ENCODE measurements at places on chromosomes 4 and X. TPM values are rescaled to one million over a fixed set of nuclear protein-coding genes. Genes with fewer than 3 reads are reported as not detected.
A peak's percentile ranks its signal among the peaks of the same experiment; 100 is the strongest.

AFM gene
- total RNA-seq, result not detected

ATP2B3 gene
- not detected for total RNA-seq

NPY1R gene
- total RNA-seq, result 1.6 TPM

CNKSR2 gene
- 0.47 TPM for total RNA-seq

CT47C1 gene
- not detected for total RNA-seq

DNA sequence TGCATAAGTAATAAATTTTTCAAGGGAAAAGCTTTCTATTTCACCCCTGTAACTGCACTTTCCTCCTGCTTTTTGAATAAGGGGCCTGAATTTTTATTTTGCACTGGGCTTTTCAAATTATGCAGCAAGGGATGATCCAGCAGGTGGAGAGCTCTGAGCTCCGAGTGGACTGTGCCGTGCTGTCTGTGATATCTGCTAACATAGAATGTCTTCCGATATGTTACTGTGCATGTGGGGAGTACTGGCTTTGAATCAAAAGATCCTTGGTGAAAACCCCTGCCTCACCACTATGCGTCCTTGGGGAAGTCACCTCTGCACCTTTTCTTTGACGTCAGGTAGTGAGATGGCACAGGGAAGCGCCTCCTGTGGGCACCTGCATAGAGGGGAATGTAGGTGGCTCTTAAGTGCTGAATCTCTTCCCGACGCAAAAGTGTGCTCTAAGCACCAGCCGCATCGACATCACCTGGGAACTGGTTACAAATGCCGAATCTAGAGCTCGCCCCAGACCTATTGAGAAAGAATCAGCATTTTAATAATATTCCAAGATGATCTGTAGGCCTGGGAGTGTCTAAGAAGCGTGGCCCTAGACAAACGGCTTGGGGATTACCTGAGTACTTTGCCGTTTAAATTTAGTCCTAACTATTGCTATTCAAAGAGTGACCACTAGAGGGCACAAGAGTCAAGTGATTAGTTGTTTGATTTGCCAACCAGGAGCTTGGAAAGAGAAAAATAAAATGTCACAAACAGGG is 19.2 kb upstream of the WFS1 start:
- no peak for DNase-seq

GRCh38 chr4:4412641-4413372 is 25.9 kb downstream of the NSG1 start:
- no peak for DNase-seq

- no peak for DNase-seq
Observed at GRCh38 chrX:121333942-121334341, 286.5 kb downstream of the GLUD2 start.

- no peak for DNase-seq
Observed at GRCh38 chr4:86554646-86555045, 39.5 kb upstream of the PTPN13 start.

DNA sequence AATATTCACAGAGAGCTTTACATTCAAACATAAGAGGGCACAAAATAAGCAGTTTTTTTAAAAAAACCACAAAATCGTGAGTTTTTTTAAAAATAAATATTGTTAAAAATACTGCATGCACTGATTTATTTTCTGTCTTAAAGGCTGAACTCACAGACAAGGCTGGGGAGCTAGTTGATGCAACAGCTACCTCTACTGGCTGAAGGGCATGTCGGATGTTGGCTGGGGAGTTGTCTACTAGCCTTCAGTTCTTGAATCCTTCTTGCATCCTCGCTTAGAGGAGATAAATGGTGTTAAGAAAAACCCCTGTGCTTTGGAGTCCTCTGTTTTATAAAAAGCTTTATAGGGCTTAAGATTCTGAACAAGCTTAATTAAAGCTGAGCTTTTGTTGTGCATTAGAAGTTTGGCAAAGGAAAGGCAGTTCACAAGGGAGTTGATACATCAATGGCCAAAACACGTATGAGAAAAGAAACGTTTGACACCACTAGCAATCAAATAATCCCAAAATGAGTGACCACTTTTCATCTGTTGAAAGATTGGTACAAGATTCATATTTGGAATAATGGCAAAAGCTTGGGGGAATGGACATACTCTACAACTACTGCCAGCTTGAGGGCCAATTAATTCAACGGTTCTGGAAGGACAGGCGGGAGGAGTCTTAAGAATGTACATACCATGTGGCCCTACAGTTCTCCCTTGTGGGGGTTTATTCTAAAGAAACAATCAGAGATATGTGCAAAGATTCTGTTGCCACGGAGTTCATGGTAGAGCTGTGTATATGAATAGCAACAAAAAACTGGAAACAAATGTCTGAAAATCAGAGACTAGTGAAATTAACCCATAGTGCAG is 94.7 kb downstream of the SEL1L3 start:
- peak; percentile 36 for DNase-seq

GRCh38 chr4:1795299-1796195 is 2.5 kb downstream of the FGFR3 start:
- DNase-seq, result no peak

DNA sequence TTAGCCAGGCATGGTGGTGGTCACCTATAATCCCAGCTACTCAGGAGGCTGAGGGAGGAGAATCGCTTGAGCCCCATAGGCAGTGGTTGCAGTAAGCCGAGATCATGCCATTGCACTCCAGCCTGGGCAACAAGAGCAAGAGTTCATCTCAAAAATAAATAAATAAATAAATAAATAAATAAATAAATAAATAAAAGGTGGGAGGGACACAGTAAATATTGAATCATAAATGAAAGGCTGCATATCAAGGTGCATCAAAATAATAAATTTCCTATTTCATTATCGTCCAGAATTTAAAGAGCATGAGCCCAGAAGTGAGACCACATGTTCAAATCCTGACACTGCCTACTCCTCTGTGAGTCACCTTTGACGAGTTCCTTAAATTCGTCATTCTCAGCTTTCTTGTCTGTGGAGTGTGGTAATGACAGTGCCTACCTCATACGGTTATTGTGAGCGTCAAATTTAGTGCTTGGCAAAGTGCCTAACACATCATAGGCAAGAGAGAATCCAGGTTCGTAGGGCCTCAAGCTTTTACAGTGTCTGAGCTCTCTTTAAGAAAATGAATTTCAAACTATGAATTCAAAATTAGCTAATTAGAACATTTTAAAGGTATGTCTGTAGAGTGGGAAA is 49.9 kb downstream of the IL15 start:
- no peak for DNase-seq

DNA sequence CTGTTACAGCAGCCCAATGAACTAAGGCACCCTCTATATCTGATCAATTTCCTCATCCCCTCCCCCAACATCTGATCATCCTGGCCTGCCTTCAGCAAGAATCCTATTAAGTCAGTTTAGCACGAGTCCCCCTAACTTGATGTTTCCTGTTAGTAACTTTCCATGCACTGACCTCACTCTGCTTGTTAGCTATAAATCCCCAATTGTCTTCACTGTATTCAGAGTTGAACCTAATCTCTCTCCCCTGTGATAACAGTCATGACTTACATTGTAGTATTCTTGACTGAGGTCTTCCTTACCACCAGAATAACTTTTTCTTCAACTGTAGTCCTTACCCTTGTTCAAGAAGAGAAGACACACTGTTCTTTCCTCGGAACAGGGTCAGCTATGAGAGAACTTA is 8.5 kb downstream of the ANXA5 start:
- no peak for DNase-seq

GRCh38 chr4:71772592-71772991 is 11.3 kb downstream of the GC start:
- no peak for DNase-seq

DNA sequence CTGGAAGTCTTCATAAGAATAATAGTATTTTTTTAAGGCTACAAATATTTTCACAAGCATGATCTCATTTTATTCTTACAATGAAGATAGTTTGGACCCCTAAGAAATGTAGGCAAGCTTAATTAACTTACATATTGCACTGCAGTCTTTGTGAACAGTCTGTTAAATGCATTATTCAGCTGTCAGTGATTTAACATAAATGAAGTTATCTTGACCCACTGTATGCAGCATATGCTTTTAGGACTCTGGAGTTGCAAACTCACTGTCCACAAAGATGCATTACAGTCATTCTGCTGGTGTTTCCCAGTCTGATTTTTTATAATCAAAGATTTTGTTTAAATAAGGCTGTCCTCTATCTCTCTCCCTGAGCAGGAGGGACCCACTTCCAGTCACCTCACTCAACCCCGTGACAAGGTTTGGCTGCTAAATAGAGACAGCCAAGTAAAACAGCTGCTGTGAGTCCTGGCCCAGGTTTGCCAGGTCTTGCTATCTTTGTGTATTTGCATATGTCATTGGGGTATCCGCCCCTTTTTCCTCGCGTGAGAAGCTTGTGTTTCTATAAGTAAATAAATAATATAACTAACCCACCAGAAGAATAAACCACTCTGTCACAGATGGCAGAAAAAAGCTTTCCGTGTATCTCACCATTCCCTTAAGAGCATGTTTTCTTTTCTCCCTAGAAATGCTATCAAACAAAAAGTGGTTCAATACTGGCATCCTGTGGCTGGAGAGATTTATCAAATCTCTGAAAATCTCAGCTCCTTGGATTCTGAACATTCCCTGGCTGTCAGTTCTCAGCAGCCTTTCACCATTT is 67.0 kb downstream of the SLC7A11 start:
- DNase-seq, result peak; percentile 15

- DNase-seq, result no peak
Observed at GRCh38 chr4:15898902-15899301, 39.6 kb downstream of the FGFBP1 start.
